Hematopoietic multipotent progenitor cell treated with erythropoietin and hydrocortisone succinate and interleukin-3 and kit ligand, for 4 days (in vitro differentiated cells): ENCODE measurements at places on chromosomes 1 and 21.

GRCh38 chr1:7808253-7808844, 24.3 kb downstream of the PER3 start:
- DNase-seq: peak; percentile 86

- DNase-seq: no peak
Observed at GRCh38 chr1:94111879-94112278, 9.1 kb downstream of the ABCA4 start.

- peak; percentile 3 for DNase-seq
Observed at GRCh38 chr1:104163912-104164476, 414.3 kb downstream of the AMY1C start.

DNA sequence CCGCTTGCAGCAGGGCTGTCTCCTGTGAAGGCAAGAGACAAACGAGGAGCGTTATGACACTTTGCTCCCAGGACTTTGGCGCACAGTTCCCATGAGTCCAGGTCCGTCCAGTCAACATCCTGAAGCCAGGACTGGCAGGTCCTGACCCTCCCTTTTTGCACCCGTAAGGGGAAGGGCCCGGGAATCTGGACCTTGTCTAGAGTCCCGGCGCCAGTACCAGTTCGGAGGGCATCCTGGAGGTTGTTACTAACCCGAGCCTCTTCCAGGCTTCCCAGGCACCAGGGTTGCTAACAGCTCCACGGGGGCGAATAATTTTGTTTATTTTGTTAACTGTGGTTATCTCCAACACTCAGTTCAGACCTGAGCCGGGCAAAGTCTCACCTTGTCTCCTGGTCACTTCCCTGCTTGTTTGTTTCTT, 682 bp upstream of the RWDD3 start:
- DNase-seq: no peak

DNA sequence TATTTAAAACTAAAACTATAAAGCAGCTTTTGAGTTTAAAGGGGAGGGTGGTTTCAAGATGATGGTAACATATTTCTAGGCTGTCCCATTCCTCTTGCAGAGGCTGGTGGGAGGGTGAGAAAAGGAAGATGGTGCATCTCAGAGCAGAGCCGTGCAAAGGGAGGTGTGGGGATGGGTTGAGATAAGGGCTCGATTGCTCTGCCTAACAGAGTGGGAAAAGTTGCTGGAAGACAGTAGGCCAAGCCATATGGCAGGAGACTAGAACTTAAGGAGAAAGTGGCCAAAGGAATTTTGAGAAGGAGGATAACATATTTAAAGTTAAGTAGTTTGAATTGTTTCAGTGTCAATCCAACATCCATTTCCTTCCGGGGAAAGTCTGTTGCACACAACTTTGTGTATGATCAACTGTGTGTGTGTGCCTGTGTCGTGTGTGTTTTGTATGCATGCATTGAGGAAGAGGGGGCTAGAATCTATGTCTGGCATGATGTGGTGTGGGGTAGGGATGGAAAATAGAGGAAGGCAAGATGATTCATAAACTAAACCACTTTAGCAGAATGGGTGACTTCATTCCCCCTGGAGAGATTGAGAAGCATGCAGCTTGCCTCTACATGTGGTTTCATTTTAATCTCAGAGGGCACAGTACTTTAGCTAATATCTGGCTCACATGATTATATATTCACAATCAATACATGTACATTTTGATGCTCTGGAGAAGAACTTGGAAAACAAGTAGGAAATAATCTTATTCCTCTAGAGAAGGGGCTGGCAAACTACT, 145.0 kb upstream of the DNAH14 start:
- DNase-seq: no peak

GRCh38 chr1:93708734-93709481, 27.3 kb upstream of the BCAR3 start:
- peak; percentile 58 for DNase-seq

DNA sequence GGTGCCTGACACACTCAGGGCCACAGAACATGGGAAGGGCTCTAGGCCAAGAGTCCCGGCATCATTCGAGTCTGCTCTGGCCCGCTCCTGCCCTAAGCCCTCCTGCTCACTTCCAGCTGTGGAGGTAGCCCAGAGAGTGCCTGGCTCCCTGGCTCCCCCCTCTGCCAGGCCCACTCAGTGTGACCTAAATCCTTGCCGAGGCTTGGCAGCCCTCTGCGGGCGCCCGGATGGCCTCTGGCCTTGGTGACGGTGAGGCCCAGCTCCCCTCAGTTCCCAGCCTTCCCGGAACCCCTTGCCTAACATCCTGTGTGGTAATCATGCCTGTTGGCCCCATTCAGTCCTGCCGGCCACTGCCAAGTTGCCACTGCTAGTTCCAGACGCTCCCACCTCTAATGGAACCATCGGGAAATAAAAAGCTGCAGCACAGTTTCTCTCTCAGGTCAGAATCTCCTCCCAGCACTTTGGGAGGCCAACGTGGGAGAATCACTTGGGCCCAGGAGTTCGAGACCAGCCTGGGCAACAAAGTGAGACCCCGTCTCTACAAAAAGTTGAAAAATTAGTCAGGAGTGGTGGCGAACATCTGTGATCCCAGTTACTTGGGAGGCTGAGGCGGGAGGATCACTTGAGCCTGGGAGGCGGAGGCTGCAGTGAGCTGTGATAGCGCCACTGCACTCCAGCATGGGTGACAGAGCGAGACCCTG, 1.2 kb upstream of the H6PD start:
- peak; percentile 58 for DNase-seq

DNA sequence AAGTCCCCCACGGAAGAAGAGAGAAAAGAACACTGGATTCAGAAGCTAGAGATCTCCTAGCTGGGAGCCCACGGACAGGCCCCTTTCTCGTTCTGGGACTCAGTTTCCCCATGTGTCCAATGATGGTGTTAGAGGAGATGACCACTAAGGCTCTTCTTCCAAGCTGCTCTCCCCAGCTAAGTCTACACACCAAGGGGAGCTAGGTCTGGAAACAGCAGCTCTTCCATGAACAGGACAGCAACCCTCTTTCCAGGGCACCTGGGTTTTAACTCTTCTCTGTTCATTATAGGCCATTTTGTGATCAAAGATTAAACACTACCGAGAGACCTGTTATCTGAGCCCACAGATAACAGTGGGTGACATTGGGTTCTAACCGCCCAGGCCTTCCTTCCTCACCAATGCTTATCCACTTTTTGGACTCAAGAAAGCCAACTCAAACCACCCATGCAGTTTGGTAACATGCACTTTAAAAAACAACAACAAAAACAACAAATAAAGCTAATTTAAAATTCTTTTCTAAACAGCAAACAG, 85.9 kb downstream of the MRPL37 start:
- peak; percentile 53 for DNase-seq

DNA sequence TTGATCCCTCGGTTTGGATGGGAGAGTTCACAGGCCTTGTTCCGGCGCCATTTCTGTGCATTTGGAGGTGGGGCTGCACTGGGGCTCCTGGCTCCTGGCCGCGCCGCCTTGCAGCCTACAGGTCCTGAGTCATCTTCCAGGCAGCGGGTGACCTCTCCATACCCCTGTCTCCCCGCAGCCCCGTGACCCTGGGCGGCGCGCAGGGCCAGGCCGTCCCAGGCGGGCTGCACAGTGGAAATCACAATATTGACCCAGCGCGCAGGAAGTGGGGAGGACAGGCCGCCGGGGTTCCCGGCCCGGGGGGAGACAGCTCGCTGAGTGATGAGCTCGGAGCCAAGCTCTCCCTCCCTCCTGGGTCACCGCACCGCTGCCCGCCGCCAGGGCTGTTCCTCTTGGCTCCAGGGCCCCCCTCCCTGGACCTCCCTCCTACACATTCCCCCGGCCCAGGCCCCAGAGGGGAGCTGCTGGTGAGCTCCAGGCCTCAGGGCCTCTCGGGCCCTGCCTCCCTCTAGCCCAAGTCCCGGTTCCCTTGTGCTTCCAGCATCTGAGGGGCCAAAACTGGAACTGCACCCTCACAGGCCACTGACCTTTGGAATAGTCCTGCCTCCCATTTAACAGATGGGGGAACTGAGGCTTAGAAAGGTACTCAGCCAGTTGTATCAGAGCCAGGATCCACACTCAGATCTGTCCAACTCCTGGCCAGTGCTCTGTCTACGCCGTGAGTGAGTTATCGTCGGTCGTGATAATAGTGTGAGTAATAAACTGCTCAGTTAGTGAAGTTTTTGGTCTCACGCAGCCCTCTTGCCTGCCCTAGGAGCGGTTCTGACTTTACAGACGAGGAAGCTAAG, 142.9 kb upstream of the WNT4 start:
- no peak for DNase-seq

GRCh38 chr1:111988743-111989453, 570 bp downstream of the KCND3 start:
- peak; percentile 6 for DNase-seq

DNA sequence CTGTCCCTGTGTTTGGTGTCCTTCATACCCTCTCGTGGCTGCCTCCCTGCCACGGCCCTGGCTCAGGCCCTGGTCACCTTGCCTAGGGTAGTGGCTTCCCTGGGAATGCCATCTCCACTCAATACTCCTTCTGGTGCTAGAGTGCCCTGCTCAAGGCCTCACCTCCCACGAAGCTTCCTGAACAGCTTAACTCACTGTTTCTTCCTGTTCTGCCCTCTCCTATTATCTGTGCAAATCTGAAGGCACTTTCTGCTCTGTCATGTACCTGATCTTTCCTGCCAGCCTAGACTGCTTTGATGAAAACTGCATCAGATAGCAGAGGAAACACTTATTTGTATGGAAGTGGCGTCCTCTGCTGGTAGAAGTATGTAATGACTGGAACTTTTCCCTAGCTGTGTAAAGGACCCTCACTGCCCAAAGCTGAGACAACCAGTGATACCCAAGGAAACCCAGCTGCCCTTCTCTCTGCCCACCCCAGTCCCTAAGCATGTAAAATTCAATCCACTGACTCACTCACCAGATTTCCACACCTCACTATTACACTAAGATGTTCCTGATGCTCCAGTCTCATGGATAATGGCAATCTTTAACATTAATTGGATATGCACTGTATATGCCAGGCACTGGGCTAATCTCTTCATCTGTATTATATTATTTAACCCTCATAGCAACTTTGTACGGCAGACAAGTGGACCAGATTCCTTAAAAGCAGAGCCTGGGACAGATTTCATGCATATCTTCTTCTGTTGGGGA, 36.2 kb upstream of the BTG2 start:
- DNase-seq: peak; percentile 91

DNA sequence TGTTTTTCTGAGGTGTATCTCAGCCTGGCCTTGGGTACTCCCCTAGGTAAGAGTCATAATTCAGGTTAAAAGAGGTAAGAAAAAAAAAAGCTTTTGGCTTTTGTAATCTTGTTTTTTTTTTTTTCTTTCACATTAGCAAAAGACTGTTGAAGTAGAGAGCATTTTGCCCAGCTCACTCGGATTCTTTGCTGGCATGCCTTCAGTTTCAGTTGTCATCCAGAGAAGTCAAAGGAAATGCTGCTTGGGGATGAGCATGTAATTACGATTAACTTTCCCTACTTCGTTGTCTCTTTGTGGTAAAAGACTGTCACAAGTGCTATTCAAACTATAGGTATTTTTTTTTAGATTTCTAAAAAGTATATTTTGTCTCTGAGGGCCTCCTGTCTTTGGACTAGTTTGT, 6.3 kb downstream of the BACH1 start:
- DNase-seq: no peak

DNA sequence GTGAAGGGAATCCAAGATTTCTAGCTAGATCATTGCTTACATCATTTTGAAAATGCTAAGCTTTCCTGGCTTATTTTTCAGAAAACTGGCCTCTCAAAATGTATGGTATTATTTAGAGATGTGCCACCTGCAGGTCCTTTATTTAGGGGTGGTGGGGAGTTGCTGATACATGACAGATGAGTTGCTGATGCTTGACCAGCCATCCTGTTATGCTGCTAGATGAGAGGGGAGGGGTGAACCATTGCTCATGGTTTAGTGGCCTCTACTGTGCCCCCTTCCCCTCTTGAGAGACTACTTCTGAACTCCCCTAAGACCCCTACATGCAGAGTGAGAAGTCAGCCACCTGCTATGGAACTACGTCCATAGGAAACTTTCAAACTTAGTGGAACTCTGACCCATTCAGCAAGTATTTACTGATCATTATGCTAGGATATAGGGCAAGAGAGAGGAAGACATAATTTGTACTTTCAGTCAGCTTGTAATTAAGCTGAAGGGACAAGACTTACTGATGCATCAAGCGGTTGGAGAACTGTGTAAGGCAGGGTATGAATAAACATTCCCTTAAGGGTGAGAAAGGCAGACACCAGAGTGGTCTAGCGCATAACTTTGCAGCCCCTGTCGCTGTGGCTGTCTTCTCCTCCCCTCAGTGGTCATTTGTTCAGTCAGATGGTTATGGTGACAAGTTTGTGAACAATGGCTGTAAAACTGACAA, 34.6 kb downstream of the SLAMF6 start:
- DNase-seq: no peak

DNA sequence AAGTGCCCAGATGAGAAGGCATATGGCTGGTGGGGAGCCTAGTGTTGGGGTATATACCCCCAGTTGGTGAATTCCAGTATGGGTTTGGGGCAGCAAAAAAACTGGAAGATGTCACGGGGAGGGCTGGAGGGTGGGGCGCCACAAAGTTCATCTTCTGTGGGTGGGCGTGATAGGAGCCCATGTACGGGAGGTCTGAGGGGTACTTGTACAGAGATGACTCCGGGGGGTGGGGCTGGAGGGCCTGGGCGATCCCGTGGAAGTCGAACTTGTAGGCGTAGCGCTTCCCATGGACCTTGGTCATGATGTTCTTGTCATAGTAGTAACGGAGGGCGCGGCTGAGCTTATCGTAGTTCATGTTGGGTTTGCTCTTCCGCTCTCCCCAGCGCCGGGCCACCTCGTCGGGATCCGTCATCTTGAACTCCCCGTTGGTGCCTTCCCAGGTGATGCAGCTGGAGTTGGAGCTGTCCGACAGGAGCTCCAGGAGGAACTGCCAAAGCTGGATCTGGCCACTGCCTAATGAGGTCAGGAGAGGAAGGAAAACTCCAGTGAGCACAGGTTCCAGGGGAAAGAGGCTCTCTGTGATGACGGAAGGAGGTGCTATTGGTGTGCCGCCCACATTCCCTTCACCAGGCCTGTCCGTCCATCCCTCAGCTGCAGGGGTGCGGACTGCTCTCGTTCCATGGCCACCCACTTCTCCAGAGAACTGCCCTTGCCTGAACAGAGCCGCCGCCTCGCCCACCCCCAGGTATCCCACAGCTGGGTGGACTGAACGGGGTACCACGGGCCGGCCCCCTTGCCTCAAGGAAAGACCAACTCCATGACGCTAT, 114.7 kb downstream of the ERG start:
- no peak for DNase-seq

- DNase-seq: no peak
Observed at GRCh38 chr1:157110686-157111085, 11.1 kb upstream of the ETV3L start.
